ENCODE measurements at places on chromosomes 6 and 20.

- peak; percentile 47 for DNase-seq
Measured at GRCh38 chr20:23937303-23938117, 51.1 kb downstream of the GGTLC1 start.

GRCh38 chr6:113762641-113763040 is 94.5 kb upstream of the MARCKS start:
- DNase-seq: no peak

- DNase-seq: no peak
Measured at GRCh38 chr20:36827541-36828279, 48.2 kb upstream of the TLDC2 start.

DNA sequence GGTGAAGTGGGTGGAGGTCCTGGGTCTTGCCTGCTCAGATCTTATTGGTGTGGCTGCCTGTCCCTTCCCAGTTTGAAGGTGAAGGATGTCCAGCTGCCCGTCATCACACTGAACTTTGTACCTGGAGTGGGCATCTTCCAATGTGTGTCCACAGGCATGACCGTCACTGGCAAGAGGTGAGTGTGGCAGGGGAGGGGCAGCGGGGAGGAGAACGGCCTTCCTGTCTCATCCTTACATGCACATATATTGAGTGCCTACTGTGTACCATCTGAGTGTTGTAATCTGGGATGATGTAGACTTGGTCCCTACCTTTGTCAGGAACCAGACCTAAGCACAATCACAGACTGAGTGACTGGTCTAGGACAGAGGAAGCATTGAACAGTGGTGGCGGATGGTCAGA is 2.7 kb downstream of the BPIFB6 start:
- DNase-seq: no peak

DNA sequence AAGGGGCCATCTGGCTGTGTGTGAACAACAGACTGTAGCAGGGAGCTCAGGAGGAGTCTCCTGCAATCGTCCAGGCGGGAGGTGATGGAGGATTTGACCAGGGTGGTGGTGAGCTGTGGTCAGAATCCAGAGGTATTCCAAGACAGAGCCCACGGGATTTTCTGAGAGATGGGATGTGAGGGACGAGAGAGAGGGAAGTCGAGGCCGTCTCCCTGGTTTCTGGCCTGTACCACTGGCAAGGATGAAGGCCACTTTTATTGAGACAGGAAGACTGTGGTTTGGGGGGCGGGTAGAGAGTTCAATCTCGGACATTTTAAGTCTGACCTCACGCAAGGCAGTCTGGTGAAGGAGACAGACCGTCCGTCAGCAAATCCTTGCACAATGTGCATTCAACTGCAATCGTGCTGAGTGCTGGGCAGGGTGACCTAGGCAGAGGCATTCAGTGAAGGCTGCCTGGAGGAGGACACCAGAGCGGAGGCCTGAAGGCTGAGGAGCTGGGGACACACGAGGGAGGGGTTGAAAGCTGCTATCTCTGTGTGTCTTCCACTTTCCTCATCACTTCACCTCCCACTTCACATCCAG is 53.9 kb downstream of the PREX1 start:
- no peak for DNase-seq

DNA sequence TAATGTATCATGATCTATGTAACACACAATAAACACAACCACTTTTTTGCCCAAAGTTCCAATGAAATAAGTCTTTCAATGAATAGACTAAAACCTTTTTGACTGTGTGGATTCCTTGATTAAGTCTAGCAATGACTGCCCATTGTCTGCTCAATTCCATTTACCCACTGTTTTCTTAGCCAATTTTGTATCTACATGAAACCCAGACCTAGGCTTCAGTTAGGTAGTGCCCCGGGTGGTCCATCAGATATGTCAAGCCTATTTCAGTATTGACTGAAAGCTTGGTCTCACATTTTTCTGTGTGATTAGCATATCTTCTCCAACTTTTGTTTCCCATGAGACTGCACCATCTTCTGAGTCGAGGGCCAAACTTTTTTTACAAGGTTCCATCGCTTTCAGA is 615.0 kb downstream of the C6orf118 start:
- DNase-seq: no peak

DNA sequence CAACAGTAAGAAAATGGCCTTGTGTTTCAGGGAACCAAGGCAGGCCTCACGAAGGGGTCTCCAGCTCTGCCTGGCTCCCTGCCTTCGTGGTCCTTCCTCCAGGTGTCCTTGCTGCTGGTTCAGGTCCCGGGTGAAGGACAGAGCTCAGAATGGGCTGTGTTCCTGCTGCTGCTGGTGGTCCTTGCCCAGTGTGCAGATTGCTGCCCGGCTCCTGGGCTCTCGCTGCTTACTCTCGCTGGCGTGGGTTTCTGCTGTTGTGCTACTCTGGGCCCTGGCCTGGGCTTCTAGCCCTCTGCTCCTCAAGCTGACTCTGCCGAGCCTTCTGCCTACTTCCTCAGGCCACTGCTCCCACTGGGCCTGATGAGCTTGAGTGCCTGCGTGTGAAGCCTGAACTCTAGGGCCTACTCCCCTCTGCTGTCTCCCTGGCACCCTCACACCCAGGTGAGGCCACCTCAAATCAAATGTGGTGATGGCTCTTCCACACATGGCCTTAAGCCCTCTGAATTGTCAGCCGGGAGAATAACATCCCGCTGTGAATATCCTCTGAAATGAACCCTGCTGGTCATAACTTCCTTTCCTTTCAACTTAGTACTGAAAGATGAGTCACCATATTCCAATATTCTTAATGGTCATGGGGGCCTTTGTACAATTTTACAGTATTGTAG is 171.6 kb downstream of the FOXC1 start:
- no peak for DNase-seq

- DNase-seq: no peak
Measured at GRCh38 chr20:9306521-9306920, 207.9 kb upstream of the LAMP5 start.
